Naive thymus-derived CD4-positive, alpha-beta T cell (primary cell): ENCODE measurements at places on chromosomes 2 and 18. TPM values are rescaled to one million over a fixed set of nuclear protein-coding genes. Genes with fewer than 3 reads are reported as not detected.

SPC25 gene
- 0.29 TPM for total RNA-seq

SLC5A7 gene
- not detected for total RNA-seq

CD8B2 gene
- total RNA-seq: not detected

CYP27A1 gene
- total RNA-seq: 4.2 TPM
